Smooth muscle cell of trachea (primary cell): ENCODE measurements at places on chromosomes 12 and 14. TPM values are rescaled to one million over a fixed set of nuclear protein-coding genes. Genes with fewer than 3 reads are reported as not detected.

The ADCY4 gene
- total RNA-seq: 9.6 and 11.7 TPM in 2 replicates

The TMPRSS12 gene
- not detected in 2 replicates for total RNA-seq

The FGD4 gene
- total RNA-seq: 13.1 and 19.2 TPM in 2 replicates

The ADAMTS20 gene
- total RNA-seq: not detected in 2 replicates

The IL22 gene
- total RNA-seq: not detected in 2 replicates

The ACOT6 gene
- not detected in 2 replicates for total RNA-seq

The OR4K2 gene
- not detected in 2 replicates for total RNA-seq
